ENCODE measurements at places on chromosomes 2 and 18.
A peak's percentile ranks its signal among the peaks of the same experiment; 100 is the strongest.

DNA sequence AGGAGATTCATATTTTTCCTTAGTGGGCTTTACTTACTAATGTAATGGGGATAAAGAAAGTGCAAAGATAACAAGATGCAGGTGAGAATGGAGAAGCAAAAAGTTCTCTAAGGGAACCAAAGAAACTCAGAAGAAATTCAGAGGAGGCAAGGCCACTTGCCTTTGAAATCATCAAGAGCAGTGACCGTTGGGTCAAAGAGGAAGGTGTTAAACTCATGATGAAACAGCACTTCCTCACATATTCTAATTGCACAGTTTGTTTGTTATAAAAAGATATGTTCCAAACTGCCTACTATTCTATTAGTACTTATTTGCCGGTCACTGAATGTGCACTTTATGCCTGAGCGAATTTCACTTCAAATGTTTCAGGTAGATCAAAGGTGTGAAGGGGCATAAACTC is 975.1 kb downstream of the BCL11A start:
- no peak for DNase-seq

DNA sequence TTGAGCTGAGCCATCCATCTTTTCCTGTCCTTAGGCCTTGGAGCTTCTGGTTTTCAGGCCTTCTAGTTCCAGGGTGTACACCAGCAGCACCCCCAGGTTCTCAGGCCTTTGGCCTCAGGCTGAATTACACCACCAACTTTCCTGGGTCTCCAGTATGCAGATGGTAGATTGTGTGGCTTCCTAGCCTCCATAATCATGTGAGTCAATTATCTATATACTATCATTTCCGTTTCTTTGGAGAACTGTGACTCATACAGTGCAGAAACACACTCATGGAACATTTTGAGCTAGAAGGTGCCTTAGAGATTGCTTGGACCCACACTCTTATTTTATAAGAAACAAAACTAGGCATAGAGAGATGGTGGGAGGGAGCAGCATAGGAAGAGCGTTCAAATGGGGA is 167.4 kb downstream of the NCK2 start:
- no peak for DNase-seq

DNA sequence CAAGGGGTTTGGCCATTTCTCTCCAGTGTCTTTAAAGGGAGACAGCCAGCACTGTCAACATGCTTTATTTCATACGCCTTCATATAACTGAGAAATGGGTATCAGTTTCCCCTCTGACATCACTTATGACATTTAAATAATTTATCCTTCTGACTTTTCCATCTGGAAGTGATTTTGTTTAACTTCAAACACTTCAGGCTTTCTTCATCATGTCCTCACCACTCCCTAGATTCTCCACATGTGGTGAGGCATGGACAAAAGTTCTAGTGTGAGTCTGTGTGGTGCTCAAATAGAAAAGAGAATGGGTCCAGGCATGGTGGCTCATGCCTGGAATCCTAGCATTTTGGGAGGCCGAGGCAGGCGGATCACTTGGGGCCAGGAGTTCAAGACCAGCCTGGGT is 158.6 kb downstream of the TXNL1 start:
- DNase-seq = no peak

- DNase-seq = no peak
Observed at GRCh38 chr18:57057890-57058289, 89.0 kb upstream of the BOD1L2 start.

DNA sequence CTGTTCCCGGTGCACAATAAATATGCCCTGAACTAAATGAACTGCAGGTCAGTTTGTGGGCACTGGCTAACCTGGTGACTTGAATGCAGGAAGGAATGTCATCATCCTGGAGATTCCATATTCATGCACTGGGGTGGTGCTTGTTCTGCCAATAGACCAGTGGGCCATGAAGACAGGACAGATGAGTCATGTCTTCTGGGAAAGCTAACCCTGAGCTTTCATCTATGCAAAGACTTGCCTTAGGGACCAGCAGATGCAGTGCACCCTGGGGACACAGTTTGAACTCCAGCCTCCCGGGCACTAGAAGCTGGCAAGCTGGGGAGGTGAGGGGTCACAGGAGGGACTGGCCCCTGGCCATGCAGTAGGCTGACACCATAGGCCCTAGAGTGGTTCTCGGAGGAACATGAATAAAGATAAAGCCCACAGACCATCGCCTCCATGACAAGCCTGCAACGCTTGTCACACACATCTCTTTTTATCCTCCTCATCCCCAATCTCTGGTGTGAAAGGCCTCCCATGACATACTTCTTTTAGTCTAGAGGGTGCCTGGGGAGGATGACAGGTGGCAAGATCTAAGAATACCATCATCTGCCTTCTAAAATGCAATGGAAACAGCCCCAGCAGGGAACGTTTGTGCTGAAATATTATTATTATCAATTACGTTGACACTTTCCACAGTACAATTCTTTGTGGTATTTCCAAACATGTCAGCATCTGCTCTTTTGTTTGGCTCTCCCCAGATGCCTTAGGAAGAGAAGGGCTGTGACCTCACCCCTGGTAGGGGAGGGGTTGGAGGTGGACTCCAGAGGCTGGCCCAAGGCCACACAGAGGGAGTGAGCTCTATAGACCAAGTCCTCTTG is 267.4 kb upstream of the RAB6C start:
- DNase-seq = peak; percentile 19

GRCh38 chr2:213664817-213665216 is 380.6 kb downstream of the SPAG16 start:
- DNase-seq = no peak

GRCh38 chr2:215270118-215270451 is 41.8 kb upstream of the ATIC start:
- no peak for DNase-seq

- no peak for DNase-seq
Observed at GRCh38 chr2:187115627-187116026, 266.7 kb upstream of the ZSWIM2 start.

GRCh38 chr2:30465171-30465545 is 18.1 kb downstream of the LCLAT1 start:
- DNase-seq = no peak

DNA sequence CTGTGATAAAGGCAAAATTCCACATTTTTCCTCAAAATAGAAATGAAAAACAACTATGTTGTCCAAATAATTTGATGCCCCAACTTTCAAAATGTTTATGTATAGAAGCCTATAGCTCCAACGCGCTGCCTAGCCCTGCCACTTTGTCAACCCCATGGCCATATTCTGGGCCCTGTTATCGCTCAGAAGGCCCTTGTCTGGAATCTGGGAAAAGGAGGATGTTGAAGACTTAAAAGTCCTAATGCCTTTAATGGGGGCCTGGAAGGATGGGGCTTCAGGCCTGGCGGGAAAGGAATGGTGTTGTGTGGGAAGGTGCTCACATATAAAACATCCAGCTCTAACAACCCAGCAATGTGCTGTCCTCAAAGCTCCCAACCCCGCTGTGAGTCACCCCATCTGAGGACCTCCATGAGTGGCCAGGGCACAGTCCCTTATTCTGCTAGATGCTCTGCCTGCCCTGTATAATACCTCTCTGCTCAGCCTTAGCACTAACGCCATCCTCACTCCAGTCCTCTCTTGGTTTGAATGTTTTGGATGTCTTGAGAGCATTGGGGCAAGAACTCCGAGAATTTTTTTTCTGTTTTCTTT is 86.0 kb downstream of the ACSL3 start:
- no peak for DNase-seq

- DNase-seq = no peak
Observed at GRCh38 chr2:229300790-229301189, 29.7 kb upstream of the PID1 start.

GRCh38 chr2:27131429-27131828 is 3.0 kb downstream of the PREB start:
- no peak for DNase-seq

DNA sequence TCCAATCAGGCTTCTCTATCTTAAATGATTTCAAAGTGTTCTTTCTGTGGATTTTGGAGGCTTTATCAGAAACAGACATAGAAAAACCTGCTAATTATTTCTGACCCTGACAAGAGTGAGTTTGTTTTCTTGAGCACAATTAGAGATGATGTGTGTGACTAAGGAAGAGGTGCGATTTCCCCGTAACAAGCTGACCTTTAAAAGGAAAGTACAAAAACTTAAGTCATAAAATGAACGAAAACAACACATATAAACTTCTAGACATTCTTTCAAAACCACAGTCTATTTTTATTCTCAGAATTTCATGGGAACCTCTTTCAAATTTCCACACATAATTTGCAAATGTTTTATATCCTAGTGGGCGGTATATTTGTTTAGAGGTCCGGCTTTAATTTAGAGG is 604.8 kb downstream of the CPS1 start:
- DNase-seq = no peak

- no peak for DNase-seq
Observed at GRCh38 chr2:146764301-146764700, 1080.5 kb upstream of the ACVR2A start.

GRCh38 chr2:200498402-200499162 is 11.3 kb downstream of the KCTD18 start:
- no peak for DNase-seq

DNA sequence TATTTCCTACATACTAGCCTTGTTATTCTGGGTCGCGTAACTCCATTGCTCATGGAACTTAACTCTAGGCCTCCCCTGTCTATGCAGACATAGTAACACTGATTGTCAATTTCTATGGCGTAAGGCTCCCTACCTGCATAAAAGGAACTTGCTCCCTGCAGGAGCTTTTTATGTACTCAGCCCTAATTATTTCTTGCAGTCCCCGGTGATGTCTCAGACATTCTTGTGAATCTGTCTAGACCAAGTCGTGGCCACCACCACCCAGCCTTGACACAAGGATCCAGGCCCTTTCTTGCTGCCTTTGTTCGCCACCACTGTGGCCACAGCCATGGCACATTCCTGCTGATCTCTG is 189.5 kb upstream of the CTAGE1 start:
- no peak for DNase-seq

DNA sequence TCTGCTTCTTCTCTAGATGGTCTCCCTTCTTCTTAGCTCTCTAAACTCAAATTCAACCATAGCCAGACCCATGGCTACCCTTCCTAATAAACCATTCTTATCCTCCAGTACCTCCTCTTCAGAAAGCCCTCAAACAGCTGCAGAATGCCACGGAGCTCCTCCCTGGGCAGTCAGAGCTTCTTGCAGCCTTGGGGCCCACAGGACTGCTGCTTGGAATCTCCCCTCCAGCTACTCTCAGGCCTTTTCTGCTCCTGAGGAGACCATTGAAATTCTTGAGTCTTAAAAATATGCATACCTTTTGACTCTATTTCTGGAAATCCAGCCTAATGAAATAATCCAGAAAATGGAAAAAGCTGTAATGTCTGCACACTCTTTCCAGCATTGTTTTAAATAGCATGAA is 30.7 kb downstream of the EFR3B start:
- DNase-seq = no peak
